Psoas muscle (tissue), 8 donors: ENCODE measurements at places on chromosomes 6 and 20.

DNA sequence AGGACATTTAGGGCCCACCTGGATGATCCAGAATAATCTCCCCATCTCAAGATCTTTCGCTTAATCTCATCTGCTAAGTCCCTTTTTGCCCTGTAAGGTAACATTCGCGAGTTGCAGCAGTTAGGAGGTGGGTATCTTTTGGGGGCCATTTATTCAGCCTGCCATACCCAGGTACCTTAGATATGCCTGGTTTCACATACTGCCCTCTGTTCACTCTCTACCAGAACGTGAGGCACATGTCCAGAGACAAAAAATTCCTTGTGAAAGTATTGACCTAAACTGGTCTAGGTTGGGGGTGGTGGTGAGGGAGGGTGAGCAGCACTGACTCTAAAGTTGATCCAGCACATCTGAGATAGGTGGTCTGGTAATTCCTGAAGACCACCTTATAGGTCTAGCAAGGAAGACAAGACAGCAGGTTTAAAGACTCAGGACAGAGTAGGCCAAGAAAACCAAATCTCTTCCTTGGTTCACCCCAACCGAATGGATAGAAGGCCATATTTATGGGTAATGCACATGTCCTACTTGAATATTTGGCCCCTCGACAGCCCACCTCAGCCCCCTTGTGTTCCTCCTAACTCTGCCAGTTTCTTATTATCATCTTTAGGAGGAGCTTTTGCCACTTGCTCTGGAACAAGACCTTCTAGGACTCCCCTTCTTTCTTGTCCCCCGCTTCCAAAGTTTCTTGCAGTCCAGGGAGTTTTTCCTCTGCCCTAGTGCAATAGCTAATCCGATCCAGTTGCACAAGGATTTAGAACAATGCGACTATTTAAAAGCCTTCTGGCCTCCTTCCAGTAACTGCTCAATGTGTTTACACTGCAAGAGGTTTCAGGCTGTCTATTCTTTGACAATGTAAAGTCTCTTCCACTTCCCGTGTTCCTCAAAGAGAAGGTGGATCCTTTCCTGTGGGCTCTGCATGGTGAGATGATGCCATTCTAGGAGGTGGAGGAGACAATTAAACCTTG is 213.0 kb upstream of the LAMP5 start:
- DNase-seq, result no peak

DNA sequence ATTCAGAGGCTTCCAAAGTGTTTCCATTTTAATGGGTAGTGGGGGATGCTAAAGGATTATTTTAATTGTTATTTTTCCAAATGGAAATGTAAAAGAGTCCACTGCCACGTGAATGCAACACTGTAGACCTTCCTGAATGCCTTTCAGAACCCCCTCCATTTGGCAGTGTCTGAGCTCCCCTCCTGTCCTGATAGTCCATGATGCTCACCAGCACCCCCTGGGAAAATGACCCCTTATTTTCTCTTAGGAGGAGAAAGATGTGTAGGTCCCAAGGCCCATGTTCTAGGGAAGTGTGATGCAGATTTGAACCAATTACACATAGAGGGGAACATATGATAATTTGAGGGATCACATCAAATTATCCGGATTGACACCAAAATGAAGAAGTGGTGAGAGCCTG is 46.8 kb upstream of the SH3BGRL2 start:
- no peak for DNase-seq

- peak; percentile 92 for DNase-seq
Measured at GRCh38 chr6:5905431-5906339, 101.0 kb downstream of the NRN1 start.

DNA sequence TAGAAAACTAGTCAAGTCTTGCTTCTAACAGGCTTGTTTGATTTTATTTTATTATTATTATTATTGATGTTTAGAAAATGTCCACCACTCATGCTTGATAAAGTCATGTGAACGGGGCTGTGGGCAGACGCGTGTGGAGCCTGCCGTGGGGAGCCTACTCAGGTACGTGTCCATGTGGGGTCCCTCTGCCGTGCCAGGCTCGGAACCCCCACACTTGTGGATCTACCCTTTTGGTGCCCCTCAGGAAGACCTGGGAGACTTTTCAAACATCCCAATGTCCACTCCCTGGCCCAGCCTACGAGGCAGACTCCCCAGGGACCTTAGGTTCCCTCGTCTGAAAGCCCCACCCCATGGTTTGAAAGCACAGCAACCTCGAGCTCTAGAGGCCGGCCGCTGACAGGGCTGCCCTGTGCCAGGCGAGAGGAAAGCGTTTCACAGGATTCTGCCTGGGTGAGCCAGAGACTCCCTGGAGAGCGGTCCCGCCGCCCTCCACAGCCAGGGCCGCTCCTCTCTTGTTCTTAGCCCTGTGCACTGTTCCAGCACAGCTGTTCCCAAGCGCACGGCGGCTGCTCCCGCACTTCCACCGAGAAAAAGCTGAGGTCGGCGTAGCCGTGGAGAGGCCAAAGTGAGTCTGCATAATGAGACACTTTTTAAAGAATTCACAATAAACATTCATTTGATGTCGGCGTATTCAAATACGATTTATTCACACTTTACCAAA is 249.7 kb downstream of the TTLL2 start:
- peak; percentile 79 for DNase-seq
